ENCODE measurements at places on chromosomes 7 and 10.
A peak's percentile ranks its signal among the peaks of the same experiment; 100 is the strongest.

- no peak for DNase-seq
Observed at GRCh38 chr10:106643473-106643872, 521.0 kb downstream of the SORCS1 start.

- DNase-seq, result no peak
Observed at GRCh38 chr10:126729314-126729870, 58.9 kb upstream of the C10orf90 start.

- DNase-seq, result no peak
Observed at GRCh38 chr10:11026773-11027172, 9.1 kb downstream of the CELF2 start.

DNA sequence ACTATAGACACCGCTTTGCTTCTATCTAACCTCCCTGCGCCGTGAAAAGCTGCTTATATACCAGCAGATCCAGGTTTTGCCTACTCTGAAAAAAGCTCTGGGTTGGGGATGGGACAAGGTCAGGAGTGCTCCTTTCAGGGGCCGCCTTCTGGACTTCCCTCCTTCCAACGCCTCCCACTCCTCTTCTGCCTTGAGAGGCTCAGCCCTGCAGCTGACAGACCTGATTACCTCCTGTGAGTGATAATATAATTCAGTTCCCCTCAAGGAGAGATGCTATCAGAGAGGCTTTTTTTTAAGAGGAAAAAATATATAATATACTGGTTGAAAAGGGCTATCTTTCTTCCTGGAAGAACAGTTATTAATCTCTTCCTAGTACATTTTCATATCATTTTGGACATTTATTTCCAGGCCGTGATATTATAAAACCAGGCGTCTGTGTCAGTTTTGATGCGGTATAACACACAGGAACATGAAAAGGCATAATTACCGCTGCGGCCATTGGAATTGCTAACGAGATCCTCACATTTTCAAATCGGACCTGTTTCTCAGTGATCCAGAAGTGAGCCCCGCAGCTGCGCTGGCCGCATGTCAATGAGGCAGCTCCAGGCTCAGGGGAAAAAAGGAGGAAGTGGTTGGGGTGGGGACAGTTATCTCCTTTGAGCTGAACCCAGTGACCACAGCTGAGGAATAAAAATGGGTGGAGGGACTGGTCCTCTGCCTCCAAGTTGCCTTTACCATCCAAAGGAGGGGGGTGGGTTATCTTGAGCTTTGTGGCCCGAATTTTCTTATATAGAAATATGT is 457.1 kb downstream of the TYW1 start:
- DNase-seq, result no peak

DNA sequence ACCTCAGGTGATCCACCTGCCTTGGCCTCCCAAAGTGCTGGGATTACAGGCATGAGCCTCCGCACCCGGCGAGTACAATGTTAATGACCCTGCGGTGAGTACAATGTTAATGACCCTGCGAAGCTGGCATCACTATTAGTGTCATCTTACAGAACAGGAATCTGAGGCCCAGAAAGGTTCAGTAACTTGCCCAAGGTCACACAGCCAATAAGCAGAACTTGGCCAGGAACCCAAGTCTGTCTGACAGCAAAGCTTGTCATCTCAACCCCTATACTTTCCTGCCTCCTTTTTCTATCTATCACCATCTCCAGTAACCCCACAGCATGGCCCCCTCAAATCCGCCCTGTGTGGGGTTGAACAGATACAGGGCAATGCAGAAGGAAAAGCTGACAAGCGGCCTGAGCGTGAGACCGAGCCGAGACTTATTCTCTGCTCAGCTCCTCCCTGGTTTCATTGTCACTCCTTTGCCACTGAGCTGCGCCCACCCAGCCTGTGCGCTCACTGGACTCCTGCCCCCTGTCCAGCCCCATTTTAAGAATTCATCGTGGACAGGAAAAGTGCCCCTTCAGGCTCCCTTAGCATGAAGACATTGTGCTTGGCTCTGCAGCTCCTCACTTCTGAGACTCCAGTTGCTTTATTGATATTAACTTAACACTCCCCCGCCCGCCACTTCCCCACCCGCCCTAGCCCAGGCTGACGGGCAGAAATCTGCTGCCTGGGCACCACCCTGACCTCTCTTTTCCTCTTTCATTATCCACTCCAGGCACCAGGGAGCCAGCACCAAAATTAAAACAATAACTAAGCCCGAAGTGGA is 58.1 kb upstream of the LBX1 start:
- DNase-seq, result no peak

DNA sequence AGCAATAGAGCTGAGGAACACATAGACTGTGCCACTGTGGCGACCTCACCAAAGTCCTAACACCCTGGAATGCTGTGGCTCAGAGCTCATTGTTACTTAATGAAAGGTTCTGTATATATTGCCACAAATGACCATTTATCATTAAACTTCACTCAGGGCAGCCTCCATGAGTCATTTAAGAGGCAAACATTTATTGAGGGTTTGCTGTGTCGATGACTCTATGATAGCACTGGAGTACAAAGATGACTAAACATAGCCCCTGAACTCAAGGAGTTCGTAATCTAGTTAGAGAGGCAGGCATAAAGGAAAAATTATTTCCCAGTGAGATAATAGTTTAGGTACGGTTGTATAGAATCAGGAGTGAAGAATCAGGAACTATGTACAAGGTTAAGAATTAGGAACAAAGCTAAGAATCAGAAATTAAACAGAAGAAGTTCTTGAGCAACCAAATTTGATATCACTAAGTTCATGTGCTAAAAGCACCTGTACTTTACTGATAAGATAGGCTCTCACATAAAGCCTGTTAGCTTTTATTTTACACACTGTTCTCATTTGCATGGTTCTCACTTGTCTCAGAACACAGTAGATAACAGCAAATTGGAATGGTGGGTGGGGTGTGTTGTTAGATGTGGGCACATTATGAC is 7.9 kb downstream of the ENTPD7 start:
- no peak for DNase-seq

- DNase-seq, result no peak
Observed at GRCh38 chr7:135745703-135746312, 2.8 kb downstream of the FAM180A start.

GRCh38 chr10:120749072-120749471 is 102.1 kb upstream of the WDR11 start:
- DNase-seq, result no peak

- no peak for DNase-seq
Observed at GRCh38 chr7:137952426-137952805, 49.5 kb downstream of the CREB3L2 start.

DNA sequence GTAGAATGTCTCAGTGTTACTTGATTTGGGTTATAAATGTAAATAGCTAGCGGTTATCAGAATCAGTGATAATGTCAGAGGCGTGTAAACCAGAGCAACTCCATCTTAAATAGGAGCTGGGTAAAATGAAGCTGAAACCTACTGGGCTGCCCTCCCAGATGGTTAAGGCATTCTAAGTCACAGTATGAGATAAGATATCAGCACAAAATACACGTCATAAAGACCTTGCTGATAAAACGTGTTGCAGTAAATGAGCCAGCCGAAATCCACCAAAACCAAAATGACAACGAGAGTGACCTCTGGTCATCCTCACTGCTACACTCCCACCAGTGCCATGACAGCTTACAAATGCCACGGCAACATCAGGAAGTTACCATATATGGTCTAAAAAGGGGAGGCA is 172.3 kb downstream of the CHRM2 start:
- no peak for DNase-seq

DNA sequence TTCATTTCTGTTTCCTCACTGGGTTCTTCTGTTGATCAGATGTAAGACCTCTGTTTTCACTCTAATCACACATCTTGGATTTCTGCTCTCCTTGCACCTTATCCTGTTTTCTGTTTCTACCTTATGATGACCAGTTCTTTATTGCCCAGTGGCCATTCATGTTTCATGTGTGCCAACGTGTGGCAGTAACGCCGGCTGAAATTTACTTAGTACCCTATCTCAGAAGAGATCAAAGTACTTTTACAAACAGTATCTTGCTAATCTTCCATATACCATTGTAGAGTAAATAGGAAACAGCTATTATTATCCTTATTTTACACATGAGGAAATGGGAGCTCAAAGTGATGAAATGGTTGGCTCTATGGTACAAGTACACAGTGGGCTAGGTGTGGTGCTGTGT is 74.0 kb downstream of the GATA3 start:
- DNase-seq, result no peak

GRCh38 chr7:45922810-45923209 is 1.7 kb upstream of the IGFBP3 start:
- DNase-seq, result no peak

DNA sequence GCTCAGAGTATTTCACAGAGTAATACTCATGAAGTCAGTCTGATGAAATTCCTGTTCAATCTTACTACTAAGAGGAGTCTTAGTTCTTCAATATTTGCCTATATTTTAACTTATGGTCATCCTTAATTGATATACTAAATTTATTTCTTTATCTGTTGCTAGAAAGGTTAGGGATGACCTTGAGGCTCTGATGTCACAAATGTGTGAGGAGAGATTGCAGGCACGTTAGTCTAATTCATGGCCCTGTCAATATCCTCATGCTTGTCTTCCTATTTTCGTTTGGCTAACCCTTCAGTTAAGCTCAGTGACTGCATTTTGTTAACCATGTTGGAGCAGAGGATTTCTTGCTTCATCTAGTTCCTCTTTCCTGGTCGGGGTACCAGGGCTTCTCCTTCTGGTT is 704.7 kb upstream of the COBL start:
- no peak for DNase-seq

DNA sequence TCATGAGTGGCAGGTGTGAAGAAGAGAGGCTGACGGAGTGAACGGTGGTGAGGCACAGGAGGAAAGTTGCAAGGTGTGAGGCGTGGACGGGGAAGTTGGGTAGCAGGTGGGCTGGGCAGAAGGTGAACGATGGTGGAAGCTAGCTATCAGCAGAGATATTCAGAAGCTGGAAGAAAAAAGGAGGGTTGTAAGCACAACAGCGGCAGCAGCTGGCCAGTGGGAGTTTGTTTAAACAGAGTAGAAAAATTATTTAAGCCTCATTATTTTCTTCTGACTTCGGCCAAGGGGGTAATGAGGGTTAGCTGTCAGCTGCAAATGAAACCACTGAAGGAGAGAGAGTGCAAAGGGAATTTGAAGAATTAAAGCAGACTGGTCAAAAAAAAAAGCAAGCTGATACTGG is 62.1 kb upstream of the PRKAR2B start:
- no peak for DNase-seq

- DNase-seq, result no peak
Observed at GRCh38 chr7:41994746-41995110, 242.3 kb downstream of the GLI3 start.

- peak; percentile 91 for DNase-seq
Observed at GRCh38 chr10:73879296-73880173, 5.2 kb upstream of the CAMK2G start.

GRCh38 chr10:110508159-110508788 is 10.6 kb downstream of the DUSP5 start:
- no peak for DNase-seq

DNA sequence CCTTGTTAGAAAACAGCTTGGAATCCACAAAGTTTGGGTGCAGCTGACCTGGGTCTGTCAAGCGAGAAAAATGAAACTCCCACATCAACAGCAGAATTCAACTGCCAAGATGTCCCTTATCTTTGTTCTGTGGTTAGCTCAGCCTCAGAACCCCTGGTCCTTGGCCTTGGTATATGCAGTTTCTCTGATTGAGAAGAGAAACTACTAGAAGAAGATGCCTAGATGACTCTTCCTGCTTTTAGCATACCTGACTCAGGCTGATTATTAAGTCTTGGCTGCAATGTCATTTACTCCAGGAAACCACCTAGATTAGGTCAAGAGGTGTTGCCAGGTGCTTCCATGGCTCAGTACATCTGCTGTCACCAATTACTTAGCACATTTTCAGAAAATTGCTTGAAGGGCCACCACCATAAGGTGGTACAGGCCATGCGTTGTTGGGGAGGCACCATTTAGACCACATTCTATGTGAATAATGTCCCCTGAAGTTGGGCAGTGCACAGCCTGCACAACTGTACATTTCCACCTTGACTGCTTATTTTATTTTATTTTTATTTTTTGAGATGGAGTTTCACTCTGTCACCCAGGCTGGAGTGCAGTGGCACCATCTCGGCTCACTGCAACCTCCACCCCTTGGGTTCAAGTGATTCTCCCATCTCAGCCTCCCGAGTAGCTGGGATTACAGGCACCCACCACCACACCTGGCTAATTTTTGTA is 59.4 kb upstream of the ZNF438 start:
- no peak for DNase-seq

DNA sequence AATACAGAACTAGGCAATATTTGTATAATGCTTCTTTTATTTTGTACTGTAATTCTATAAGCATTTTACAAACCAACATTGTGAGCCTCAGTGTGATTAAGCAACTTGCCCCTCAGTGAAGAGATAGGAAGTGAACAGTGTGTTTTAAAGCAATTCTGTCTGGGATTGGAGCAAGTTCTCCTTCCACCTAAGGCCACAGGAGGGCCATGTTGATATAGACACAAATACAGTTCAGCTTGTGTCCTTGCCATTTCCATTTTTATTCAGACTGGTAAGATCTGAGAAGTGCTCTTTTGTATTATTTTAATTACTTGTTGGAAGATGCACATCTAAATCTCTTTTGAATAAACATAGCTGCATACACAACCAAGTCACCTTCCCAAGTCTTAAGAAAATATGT is 416.3 kb upstream of the COBL start:
- DNase-seq, result no peak

DNA sequence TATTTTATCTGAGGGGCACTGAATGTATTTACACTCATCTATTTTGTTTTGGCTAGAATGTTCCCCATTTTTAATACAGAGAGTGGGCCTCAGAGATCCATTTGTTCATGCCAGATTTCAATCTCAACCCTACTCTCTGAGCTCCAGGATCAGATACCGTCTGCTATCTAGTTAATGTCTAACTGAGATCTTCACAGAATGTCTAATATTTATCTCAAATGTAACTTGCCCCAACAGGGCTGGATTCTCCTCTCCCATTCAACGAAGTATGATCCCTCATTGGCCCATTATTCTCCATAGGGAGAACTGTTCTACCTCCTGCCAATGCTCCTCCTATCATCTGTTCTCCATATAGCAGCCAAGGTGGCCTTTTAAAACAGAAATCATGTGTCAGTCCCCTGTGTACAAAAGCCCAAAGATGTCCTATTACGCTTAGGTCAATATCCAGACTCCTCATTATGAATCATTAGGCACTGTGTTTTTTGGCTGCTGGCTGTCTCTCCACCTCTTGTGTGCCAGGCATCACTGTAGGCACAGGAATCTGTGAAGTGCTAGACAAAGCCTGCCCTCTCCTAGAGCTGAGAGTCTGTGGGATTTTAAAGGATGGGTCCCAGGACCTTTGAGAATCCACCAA is 169.3 kb upstream of the AGK start:
- no peak for DNase-seq

GRCh38 chr7:97694355-97694754 is 37.5 kb upstream of the TAC1 start:
- no peak for DNase-seq

- no peak for DNase-seq
Observed at GRCh38 chr7:95780665-95781064, 8.3 kb downstream of the DYNC1I1 start.

- no peak for DNase-seq
Observed at GRCh38 chr10:76583711-76584161, 1053.9 kb downstream of the KCNMA1 start.

GRCh38 chr7:73900286-73900685 is 39.3 kb downstream of the TMEM270 start:
- DNase-seq, result no peak

Measured in activated T-cell treated with anti-CD3 and anti-CD28 coated beads, Interleukin-2, amount 50 U/mL, for 1 hour (primary cell).